ENCODE measurements at places on chromosomes 16 and 17.
A peak's percentile ranks its signal among the peaks of the same experiment; 100 is the strongest.

DNA sequence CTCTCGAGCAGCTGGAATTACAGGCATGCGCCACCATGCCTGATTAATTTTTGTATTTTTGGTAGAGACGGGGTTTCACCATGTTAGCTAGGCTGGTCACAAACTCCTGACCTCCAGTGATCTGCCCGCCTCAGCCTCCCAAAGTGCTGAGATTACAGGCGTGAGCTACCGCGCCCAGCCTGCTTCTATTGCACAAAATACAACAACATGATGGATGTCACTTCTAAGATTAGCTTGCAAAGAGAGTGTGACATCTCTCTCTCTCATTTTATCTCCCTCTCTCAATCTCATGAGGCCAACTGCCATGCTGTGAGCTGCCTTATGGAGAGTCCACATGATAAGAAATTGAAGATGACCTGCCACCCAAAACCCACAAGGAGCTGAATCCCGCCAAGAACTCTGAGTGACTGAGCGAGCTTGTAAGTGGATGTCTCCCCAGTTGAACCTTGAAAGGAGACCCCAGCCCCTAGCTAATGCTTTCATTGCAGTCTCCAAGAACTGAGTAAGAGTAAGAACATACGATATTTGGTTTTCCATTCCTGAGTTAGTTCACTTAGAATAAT lies 458.5 kb downstream of the RBFOX1 start:
- no peak for DNase-seq

GRCh38 chr16:54936979-54937670 lies 6.5 kb downstream of the IRX5 start:
- DNase-seq, result no peak

GRCh38 chr16:83762141-83762991 lies 45.4 kb upstream of the HSBP1 start:
- no peak for DNase-seq

DNA sequence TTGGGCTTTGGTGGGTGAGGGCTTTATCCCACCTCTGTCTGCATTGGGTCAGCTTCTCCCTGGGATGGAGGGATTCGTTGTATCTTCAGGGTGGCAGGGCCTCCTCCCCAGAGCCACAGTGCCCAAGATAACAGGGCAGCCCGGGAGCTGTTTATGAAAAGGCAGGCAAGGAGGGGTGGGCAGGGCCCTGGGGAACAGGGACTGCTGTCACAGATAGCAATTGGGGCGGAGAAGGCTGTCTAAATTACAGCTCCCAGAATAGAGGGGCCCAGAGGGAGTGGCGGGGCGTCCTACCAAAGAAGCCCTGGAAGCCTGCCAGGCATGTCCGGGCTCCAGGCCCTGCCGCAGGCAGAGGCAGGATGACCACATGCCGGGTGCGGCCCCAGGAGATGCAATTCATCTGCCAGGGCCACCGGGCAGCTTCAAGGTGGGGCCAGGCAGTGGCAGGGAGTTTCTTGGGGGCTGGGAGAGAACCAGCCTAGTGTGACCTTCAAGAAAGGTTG lies 18.8 kb upstream of the PHOSPHO1 start:
- no peak for DNase-seq

GRCh38 chr16:85286066-85286831 lies 174.0 kb upstream of the CIBAR2 start:
- DNase-seq, result no peak

- DNase-seq, result no peak
These were observed 31.6 kb upstream of the SLC12A3 start for GRCh38 chr16:56833243-56833970.

DNA sequence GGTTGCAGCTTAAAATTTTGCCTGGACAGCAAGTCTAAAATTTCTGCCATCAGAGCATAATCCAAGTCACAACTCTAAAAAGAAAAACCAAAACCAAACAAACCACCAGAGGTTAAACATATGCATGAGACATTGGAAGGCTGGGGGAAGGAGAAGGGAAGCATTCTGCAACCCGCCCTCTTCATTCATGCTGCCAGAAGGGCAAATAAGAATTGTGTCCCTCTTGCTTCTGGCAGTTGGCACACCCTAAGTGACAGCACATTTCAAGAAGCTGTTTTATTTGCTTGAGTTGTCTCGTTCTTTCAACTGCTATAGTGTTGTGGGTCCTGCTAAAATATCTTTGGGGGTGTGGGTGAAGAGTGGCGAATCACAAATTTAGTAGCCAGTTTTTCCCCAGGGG lies 99.6 kb downstream of the SKAP1 start:
- no peak for DNase-seq

GRCh38 chr17:48068491-48068961 lies 20.4 kb downstream of the NFE2L1 start:
- DNase-seq, result no peak

GRCh38 chr16:1620391-1620790 lies 8.2 kb downstream of the CRAMP1 start:
- no peak for DNase-seq

GRCh38 chr16:17235147-17235815 lies 235.5 kb downstream of the XYLT1 start:
- no peak for DNase-seq

DNA sequence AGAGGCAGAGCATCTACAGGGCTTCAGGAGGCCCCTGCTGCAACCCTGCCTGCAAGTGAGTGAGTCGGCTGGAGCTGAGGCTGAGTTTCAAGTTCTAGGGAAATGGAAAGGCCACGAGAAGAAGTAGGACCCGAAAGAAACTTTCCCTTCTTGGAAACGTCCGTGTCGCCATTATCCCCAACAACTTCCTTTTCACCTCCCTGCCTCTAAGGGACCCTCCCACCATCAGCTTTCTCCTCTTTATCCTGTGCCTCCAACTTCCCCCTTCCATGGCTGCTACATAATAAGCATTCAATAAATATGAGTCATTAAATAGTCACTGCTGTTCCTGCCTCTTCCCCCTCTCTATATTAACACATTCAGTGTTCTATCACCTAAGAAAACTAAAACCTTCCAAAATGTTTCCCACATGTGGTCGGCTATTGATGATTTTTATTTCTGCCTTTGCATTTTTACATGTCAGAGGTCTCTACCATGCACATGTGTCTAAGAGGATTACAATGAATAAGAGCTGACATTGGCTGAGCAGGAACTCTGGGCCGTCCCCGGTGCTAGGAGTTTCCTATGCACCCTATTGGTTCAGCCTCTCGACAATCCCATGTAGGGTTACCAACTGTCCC lies 115.9 kb upstream of the TNRC6C start:
- DNase-seq, result no peak

DNA sequence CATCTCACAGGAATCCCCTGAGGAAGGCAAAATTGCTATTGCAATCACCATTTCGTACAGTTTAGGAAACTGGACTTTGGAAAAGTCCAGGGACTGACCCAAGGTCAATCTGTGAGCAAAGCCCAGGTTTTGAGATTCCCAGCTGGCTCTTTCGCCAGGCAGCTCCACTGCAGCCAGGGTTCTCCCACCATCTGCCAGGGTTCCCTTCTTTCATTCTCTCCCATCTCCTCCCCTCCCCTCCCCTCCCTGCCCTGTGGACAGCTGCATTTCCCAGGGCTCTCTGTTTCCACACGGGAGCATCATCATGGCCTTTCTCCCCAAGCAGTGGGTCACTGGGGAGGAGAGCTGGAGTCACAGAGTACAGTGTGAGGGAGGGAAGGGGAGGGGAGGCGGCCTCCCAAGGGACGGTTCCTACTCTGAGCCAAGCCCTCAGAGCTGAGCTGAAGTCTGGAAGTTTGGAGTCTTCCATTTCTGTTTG lies 11.9 kb upstream of the GSDMA start:
- no peak for DNase-seq

- DNase-seq, result no peak
These were observed 68.5 kb downstream of the CYLD start for GRCh38 chr16:50810241-50810965.

DNA sequence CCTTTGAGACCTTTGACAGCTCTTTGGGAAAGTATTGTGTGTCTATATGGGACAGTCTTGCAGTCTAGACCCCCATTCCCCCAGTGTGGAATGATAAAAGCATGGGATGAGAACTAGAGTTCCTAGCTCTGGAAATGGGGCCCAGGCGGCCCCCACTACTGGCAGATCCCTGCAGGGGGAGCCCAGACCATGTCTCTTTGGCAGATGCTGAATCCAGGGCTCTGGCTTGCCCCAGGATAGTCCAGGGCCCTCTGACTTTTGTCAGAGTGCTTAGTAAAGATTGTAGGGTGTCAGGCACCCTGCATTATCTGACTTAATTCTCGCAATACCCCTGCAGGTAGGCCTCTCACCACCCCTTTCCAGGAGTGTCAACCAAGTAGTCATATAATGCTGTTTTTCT lies 8.3 kb downstream of the ALKBH5 start:
- DNase-seq, result no peak

- DNase-seq, result peak; percentile 46
These were observed 26.0 kb downstream of the NECAB2 start for GRCh38 chr16:83994087-83994486.

DNA sequence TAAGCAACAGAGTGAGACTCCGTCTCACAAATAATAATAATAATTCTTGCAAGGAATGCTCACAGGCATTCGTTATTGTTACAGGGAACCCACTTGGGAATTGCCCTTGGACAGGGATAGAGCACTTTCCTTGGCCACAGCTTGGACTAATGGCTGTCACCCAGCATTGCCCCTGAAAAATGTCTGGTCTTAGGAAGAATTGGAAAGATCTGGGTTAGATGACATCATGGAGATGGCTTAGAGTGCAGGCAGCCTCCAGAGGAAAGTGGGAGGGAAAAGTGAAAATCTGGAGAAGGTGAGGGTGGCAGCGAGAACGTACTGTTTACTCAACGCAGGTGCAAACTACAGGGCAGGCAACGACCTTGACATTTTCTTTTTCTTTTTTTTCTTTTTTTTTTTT lies 59.3 kb upstream of the MRTFB start:
- no peak for DNase-seq

GRCh38 chr17:18246880-18247612 lies 11.5 kb downstream of the FLII start:
- DNase-seq, result no peak

- no peak for DNase-seq
These were observed 29.9 kb upstream of the TNS4 start for GRCh38 chr17:40531051-40531991.

DNA sequence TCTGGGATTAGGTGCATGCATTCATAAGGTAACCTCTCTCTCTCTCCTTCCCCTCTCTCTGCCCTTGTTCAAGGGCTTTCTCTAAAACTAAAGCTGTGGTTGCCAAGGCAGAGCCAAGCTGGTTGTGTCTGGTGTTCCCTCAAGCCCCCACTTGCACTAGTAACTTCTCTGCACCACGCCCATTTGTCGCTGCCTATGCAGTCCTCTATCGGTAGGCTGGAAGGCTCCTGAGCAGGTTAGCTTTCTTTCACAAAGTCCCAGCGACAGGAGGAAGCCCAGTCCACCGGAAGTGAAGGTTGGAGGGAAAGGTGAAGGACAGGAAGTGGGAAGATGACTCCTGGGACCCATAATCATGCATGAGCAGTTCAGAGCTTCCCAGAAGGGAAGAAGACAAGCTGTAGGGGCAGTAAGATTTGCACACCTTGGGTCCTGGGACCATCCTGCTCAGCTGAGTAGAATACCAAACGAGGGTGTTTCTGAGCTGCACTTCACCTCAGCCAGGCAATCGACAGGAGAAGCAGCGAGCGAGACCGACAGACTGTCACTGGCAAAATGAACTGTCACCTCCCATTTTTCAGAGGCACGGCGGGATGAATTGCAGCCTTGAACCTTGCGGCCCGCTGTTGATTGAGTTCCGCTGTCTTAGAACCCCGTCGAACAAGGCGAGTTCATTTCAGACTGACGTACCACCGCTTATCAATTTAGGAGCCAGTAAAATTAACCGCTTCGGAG lies 14.7 kb upstream of the SKAP1 start:
- DNase-seq, result no peak

DNA sequence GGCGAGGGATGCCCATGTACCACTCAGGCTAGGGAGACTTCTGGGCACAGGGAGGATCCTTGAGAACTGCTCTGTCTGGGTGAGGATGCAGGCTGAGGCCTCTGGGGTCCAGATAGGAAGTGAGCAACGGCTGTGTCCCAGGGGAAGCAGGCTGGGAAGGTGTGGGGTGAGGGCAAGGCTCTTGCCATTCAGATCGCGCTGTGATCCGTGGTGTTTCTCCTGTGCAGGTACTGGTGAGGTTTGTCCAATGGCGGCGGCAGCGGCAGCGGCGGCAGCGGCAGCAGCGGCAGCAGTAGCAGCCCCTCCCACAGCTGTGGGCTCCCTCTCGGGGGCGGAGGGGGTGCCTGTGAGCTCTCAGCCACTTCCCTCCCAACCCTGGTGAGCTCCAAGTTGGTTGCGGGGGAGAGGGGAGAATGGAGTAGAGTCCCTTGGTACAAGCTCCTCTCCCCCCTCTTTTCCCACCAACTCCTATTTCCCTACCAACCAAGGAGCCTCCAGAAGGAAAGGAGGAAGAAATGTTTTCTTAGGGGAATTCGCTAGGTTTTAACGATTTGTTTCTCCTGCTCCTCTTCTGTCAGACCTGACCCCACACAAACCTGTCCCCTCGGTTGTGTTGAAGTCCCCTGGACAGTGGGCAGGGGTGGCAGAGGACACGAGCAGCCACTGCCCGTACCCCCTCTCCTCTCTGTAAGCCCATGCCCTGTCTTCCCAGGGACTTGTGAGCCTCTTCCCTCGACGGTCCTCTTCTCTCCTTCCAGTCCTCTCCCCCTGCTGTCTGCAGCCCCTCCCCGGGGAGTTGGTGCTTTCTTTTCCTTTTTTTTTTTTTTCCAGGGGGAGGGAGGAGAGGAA lies 1.9 kb upstream of the PRRT2 start:
- no peak for DNase-seq

DNA sequence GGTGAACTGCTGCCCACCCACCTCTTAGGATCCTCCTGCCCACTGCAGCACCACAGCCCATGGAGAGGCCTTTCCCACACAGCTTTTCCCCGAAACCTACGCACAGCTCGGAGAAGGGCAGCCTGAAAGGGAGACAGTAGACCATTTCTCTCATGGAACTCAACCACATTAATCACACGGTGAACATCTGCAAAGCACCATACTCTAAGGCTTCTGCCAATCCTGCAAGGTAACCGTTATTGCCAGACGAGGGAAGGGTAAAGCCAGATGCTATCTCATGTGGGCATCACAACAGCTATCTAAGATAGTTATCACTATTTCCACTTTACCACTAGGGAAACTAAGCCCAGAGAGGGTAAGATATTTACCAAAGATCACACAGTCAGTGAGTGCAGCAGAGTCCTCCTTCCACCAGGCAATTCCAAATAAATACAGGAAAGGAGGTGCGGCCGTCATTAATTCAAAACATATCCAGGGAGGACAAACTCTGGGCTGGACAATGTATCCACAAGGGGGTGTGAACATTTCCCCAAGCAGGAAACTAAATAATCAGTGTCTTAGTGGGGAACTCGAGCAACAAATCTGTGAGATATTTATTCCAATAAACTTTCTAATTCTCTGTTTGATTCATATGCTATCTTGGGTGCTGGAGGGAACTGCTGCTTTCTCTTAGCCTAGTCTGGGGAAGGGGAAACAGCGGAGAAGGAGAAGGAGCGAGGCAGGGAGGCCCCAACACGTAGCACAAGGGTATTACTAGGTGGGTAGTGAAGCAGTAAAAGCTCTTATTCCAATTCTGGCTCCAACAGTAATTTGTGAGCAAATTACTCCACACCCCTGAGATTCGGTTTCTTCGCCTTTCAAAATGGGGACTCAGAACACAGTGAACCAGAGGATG lies 723 bp downstream of the TMEM186 start:
- DNase-seq, result no peak

GRCh38 chr17:50199803-50200456 lies 1.5 kb downstream of the COL1A1 start:
- peak; percentile 49 for DNase-seq

Data from NK-92 treated with Interleukin-12 subunit alpha and Interleukin-12 subunit beta, amount 100 ng/mL, for 24 hours (cell line).